Daoy (cell line): ENCODE measurements at places on chromosomes 7 and 10. TPM values are rescaled to one million over a fixed set of nuclear protein-coding genes. Genes with fewer than 3 reads are reported as not detected.

Gene GPR37
- 0.65 and 1.5 TPM in 2 replicates for total RNA-seq

Gene CREB5
- total RNA-seq, result 12.1 and 17.3 TPM in 2 replicates

Gene OPN1SW
- not detected in 2 replicates for total RNA-seq

Gene PANK1
- 10.0 and 11.2 TPM in 2 replicates for total RNA-seq

Gene LRIT1
- not detected in 2 replicates for total RNA-seq

Gene NET1
- 84.6 and 88.9 TPM in 2 replicates for total RNA-seq

Gene GDI2
- total RNA-seq, result 340 and 354 TPM in 2 replicates

Gene EXOSC1
- total RNA-seq, result 37.7 and 49.1 TPM in 2 replicates

Gene C10orf53
- total RNA-seq, result not detected in 2 replicates

Gene ZYX
- 121 and 128 TPM in 2 replicates for total RNA-seq

Gene RALA
- 12.2 and 15.6 TPM in 2 replicates for total RNA-seq

Gene FXYD4
- total RNA-seq, result not detected in 2 replicates

Gene ACTL6B
- not detected in 2 replicates for total RNA-seq

Gene MAT1A
- total RNA-seq, result 0.29 TPM in 1 of 2 replicates, not detected in the other

Gene SFMBT2
- 4.3 and 4.6 TPM in 2 replicates for total RNA-seq

Gene GET4
- total RNA-seq, result 50.1 and 50.2 TPM in 2 replicates

Gene SLC18A2
- total RNA-seq, result not detected in 2 replicates

Gene DDIT4
- total RNA-seq, result 12.8 and 14.5 TPM in 2 replicates

Gene NPC1L1
- total RNA-seq, result not detected in 2 replicates

Gene NODAL
- not detected in 2 replicates for total RNA-seq
